Activated CD4-positive, alpha-beta memory T cell treated with anti-CD3 and anti-CD28 coated beads for 36 hours (primary cell): ENCODE measurements at places on chromosomes 5 and 9. TPM values are rescaled to one million over a fixed set of nuclear protein-coding genes. Genes with fewer than 3 reads are reported as not detected.

DNA sequence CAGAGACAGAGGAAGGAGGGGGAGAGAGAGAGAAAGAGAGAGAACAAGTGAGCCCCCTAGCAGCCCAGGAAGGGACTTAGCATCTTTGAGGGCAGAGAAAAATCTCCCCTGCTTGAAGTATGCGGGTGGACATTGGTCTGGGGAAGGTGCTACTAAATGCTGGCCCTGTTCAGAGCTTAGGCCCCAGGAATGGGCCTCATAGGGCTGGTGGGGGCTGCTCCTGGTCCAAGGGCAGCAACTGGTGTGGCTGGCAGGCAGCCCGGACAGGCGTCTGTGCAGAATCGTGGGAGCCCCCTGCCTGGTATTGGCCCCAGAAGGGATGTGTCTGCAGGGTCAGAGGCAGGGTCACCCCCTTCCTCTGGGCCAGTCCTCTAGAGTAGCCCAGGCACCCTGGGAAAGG, 47.8 kb upstream of the SUSD3 start:
- no peak for DNase-seq

PLGRKT gene
- 59.4 TPM for total RNA-seq

- DNase-seq: no peak
Measured at GRCh38 chr9:94826644-94827410, 100.3 kb downstream of the AOPEP start.

FAM13B gene
- total RNA-seq: 11.5 TPM

GRCh38 chr9:71941060-71941568, 29.7 kb downstream of the C9orf85 start:
- DNase-seq: no peak

DNA sequence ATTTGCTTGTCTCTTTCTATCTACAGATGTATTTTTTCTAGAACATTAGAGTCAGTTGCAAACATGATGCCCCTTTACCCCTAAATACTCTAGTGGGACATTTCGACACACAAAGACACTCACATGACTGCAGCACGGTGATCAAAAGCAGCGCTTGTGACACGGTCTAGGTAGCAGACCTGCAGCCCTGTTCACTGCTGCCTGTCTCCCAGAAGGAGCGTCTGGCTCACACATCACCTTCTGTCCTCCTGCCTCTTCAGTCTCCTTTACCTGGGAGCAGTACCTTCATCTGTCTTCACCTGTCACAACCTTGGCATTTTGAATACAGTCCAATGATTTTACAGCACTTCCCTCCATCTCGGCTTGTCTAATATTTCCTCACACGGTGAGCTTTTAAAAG, 51.9 kb upstream of the SH3PXD2B start:
- no peak for DNase-seq

DNA sequence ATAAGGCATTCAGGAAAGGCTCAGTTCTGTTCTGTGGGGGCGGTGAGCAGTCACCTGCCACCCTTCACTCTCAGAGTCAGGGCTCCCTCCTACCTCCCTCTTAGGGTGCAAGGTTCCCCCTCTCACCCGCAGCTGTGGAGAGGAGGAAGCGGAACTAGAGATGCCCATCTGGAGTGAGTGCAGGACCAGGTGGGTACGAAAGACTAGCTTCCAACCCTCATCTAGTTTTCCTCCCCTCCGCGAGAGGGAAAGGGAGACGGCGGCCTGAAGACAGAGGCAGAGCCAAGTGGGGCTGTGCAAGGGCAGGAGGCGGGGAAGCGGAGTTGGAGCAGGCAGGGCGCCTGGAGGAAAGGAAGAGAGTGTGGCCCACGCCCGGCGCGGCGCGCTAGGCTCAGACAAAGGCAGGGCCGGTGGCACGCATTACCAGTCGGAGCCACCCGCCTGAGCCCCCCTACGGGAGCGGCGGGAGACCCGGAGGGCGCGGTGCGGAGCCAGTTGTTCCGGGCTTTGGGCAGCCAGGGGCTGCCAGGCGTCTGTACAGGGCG, 7.3 kb downstream of the PRR7 start:
- no peak for DNase-seq

DNA sequence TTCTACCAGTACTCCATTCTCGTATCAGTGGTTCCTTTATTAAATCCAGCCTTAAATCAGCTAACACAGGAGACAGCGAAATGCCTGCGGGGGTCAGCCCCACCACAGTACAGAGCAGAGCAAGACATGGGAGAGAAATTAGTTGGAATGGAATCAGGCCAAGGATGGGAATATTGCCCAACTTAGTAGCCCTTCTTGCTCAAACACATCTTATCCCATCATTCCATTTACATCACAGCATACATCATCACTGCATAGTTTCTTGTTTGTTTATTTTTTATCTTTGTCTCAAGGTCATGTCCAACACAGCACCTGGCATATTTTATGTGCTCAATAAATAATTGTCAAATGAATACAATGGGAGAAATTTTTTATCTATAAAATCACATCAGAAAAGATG, 34.3 kb upstream of the DAB2 start:
- DNase-seq: no peak

- no peak for DNase-seq
Measured at GRCh38 chr9:78363221-78363620, 66.3 kb downstream of the PSAT1 start.

- DNase-seq: no peak
Measured at GRCh38 chr5:125267636-125268248, 521.3 kb upstream of the ZNF608 start.

DNA sequence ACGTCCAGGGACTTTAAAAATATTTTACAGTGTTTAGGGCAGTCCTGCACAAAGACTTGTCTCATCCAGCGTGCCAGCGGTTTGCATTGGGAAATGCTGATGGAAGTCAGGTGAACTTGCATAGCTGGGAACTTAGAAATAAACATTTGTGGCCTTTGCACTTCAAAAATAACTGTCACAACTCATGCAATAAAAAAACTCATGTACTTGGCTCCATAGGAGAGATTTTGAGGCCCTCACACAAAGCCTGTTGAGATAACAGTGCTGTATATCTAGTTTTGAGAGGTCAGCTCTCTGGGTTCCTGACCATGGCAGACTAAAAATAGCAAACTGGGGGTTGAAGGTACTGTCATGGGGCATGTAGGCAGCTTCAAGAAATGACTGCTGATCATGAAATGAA, 5.5 kb downstream of the COMMD10 start:
- DNase-seq: no peak

DNA sequence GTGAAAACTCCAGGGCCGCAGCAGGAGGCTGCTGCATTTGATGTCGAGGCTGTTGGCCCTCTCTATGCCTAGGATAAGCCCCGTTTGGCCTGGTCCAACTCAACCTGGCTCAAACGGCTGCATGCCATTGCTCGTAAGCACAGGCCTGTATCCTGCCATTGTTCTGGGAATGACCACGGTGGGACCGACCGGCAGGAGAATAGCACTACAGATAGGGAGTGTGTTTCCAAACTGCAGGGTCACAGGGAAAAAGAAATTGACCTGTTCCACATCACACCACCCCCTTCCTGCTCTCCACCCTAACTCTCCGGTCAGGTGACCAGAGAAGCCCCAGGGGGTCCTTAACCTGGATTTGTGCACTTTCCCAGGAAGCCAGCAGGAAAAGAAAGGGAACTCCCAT, 278.7 kb upstream of the KLF4 start:
- no peak for DNase-seq

GRCh38 chr5:154669402-154669801, 85.8 kb upstream of the LARP1 start:
- DNase-seq: no peak

DNA sequence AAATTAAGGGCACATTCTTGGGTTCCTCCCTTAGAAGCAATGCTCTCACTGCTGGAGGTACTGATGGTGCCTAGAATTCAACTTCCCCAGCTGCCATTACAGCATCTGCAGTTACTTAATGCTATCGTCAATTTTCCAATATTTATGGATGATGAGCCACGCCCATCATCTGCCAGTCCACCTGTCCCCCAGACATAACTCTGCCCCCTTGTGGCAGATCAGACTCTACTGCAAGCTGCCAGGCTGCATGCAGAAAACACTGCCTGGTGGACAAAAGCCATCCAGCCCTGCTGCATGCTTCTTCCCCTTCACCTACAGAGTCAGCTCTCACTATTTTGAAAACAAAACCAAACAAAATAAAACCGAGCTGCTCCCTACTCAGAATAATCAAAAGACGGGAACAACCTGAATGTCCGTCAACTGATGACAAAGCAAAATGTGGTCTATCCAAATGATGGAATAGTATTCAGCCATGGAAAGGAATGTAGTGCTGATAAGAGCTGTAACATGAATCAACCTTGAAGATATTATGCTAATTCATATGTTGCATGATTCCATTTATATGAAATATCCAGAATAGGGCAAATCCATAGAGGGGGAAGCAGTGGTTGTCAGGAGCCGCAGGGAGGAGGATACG, 66.4 kb downstream of the RETREG1 start:
- peak; percentile 56 for DNase-seq

DNA sequence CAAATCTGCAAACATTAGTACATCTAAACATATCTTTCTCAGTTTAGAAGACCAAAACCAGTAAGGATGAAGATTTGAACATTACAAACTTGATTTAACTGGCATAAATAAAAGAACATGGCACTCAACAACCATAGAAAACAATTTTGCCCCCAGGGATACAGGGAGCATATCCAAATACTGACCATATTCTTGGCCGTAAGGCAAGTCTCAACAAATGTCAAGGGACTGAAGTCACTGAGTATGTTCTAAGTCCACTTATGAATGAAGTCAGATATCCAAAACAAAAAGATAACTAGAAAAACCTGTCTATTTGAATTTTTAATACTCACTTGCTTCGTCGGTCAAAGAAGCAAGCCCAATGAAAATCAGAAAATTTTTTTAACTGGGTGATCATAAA, 14.1 kb downstream of the FEM1C start:
- no peak for DNase-seq

- no peak for DNase-seq
Measured at GRCh38 chr5:41083306-41083705, 12.2 kb upstream of the MROH2B start.

PANK3 gene
- 54.0 TPM for total RNA-seq

GRCh38 chr9:96139592-96140295, 162.2 kb downstream of the HSD17B3 start:
- DNase-seq: no peak

CCDC152 gene
- total RNA-seq: 6.7 TPM

- no peak for DNase-seq
Measured at GRCh38 chr9:96514800-96515158, 64.8 kb downstream of the HABP4 start.

GPR107 gene
- 20.7 TPM for total RNA-seq

GRCh38 chr9:36214571-36214970, 23.9 kb downstream of the CLTA start:
- no peak for DNase-seq

DNA sequence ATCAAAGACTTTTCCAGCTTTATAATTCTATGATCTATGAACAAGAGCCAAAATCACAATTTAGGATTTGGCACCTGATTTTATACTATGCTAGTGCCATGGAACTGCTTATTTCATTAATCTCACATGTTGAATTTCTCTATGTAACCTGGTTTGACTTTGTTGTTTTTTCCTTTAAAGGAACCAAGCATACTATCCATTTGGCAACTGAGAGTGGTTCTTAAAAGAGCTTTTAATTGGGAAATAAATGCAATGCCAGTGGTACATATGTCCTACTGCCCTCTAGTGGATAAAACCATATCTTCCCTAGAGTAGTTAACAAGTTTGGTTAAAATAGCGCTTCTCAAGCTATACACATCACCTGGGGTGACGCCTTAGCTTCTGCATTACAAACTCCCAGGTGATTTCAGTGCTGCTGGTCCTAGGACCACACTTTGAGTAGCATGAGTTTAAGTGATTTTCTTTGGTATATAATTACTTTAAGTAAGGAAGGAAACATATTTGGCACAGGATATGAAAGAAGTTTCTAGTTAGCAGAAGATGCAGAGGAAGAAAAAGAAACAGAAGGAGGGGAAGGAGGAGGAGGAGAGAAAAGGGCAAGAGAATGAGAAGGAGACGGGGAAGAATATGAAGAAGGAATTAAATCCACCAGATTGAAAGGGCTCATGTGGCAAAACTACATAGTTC, 56.8 kb downstream of the FGF10 start:
- DNase-seq: no peak

ARL14EPL gene
- not detected for total RNA-seq

DNA sequence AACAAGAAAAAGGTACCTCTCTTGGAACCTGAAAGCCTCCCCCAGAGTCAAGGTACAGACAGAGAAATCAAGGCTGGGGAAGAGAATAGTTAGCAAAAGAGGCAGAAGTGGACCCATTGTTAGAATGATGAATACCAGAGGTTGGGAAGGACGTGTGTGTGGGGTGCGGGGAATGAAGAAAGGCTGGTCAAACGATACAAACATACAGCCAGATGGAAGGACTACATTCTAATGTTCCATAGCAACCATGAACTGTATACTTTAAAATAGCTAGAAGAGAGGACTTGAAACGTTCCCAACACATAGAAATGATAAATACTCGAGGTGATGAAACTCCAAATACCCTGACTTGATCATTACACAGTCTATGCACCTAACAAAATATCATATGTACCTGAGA, 7.1 kb downstream of the CCDC69 start:
- DNase-seq: no peak

FABP6 gene
- not detected for total RNA-seq

SLC36A3 gene
- total RNA-seq: not detected

- no peak for DNase-seq
Measured at GRCh38 chr5:137036640-137037039, 462.5 kb downstream of the SPOCK1 start.

DNA sequence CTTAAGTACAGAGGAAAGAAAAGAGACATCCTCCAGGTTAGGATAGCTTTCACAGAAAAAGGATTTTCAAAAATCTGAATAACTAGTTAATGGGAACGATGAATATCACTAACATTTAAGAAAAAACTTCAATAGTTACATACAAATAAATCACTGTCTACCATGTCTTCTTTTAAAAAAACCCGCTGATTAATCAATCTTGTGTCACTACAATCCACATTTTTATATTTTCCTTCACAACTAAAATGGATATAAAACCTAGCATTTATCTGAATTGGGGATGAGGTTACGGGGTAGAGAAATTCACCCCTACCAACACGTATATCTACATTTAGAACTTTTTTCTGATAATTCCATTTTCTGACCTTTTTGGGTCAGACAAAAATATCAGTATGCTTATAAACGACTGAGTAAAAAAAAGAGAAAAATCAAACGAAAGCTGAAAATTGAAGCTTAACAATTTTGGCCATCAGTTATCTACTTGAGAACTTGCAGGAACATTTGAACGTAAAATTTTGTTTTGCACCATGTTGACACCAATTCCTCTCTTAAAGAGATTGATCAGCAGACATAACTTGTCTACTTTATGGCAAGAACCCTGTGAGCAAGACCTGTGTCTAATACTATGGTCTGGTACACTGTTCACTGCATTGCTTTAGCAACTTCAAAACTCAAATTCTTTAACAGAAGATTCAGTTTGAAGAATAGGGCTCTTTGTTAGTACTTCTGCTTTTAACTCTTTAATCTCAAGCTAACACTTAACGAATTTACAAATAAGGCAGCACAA, 4.8 kb downstream of the NR3C1 start:
- DNase-seq: no peak

MARCOL gene
- total RNA-seq: not detected

STPG3 gene
- total RNA-seq: not detected
